ENCODE measurements at places on chromosomes 2 and 18.

GRCh38 chr2:183859129-183859528 lies 734.9 kb downstream of the NUP35 start:
- no peak for DNase-seq

DNA sequence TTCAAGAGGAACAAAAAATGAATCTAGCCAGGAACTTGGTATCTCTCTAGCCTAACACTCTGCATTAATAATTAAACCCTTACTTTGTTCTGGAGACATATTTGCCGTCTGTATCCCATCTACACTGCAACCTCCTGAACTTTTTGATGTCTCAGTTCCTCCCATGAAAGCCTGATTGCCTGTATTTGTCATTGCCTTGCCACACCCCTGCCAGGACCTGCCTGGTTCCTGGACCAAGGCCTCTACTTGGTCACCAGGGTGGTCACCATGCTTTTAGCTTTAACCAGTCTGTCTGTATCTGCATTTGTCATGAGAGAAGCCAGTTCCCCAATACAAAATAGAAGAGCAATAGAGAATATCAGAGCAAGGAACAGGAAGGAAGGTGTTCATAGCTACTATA lies 58.8 kb upstream of the NOL4 start:
- no peak for DNase-seq

GRCh38 chr2:145044491-145044890 lies 524.6 kb upstream of the ZEB2 start:
- DNase-seq, result no peak

- DNase-seq, result no peak
These were observed 305.2 kb downstream of the ARHGAP15 start for GRCh38 chr2:143434445-143434844.

DNA sequence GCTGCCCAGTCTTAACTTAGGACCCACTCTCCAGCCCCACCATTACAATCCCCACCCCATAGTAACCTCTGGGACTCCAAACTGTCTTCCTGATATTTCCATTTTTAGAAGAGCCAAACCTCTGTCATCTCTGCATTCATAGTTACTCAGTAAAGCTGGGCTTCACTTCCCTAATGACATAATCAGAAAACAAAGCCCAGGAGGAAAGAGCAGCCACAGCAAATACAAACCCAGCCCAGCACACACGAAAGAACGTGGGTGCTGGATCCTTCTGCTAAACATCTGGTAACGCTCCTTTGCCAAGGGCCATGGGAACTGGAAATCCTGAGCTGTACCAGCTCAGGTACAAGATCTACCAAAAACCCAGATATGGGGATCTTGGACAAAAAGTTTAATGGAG lies 36.8 kb upstream of the RIOK3 start:
- DNase-seq, result no peak

DNA sequence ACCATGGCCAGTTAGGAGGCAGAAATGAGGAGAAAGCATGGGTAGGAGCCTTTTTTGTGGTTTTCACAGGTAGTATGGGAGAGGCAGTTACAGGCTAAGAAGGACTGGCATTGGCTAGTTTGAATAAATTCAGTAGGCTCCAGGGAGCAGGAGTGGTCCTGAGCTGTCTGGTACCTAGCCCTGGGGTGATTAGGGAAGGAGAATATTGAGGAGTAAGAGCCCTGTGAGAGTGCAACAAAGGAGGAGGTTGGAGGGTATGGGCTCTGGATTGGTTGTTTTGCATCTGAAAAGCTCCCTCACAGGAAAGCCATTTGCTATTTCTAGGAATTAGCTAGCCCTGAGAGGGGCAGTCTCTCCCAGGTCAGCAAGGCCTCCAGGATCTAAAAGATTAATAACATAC lies 13.3 kb upstream of the TCF7L1 start:
- DNase-seq, result no peak

DNA sequence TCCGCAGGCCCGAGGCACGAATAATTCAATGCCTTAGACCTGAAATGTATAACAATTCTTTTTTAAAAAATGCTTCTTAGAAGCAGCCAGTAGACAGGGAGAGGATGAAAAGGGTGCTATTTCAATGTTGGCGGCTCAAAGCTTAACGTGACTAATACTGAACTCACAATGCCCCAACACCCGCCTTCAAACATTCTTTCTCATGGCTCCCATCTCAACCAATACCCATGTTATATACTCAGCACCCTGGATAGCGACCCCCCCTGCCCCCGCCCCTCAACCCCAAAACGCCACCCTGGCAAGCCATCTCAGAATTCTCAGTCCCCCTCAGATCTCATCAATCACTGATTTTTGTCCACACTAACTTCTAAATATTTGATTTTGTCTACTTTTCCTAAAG lies 4.4 kb downstream of the FBXO41 start:
- no peak for DNase-seq

- DNase-seq, result no peak
These were observed 134.1 kb downstream of the KCNH7 start for GRCh38 chr2:162704496-162704895.

DNA sequence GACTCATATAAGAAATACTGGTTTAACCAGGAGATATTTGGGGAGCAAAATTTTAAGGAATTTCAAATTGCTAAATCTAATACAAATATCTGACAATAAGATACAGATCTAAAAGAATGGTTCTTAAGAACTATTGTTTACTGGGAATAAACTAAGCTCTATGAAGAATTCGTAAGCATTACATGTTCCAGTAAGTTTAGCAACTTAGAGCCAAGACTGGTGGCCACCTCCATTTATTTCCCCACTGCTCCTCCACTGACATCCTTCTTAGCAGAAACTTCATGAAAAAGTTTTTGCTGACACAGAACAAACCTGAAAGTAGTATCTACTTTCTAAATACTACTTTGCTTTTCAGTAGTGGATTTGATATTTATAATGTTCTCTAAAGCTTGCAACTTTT lies 83.0 kb downstream of the ACSL3 start:
- DNase-seq, result no peak

DNA sequence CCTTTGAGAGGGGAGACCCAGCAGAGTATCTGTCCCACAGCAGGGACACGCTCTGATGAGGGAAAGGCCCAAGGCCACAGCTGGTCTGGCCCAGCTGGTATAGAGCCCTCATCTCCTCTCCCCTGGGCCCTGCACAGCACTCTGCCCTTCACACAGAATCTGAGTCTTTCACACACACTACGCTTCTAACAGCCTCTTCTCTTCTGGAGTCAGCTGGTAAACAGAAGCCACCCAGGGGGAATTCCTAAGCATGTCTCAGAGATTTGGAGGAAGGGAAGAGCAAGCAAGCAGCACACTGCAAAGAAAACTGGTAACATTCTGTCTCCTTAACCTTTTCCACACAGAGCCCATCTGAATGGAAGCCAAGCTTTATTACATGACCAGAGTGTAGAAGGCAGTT lies 121.1 kb upstream of the ACAA2 start:
- no peak for DNase-seq

GRCh38 chr2:100986157-100986556 lies 15.9 kb upstream of the RPL31 start:
- DNase-seq, result no peak

DNA sequence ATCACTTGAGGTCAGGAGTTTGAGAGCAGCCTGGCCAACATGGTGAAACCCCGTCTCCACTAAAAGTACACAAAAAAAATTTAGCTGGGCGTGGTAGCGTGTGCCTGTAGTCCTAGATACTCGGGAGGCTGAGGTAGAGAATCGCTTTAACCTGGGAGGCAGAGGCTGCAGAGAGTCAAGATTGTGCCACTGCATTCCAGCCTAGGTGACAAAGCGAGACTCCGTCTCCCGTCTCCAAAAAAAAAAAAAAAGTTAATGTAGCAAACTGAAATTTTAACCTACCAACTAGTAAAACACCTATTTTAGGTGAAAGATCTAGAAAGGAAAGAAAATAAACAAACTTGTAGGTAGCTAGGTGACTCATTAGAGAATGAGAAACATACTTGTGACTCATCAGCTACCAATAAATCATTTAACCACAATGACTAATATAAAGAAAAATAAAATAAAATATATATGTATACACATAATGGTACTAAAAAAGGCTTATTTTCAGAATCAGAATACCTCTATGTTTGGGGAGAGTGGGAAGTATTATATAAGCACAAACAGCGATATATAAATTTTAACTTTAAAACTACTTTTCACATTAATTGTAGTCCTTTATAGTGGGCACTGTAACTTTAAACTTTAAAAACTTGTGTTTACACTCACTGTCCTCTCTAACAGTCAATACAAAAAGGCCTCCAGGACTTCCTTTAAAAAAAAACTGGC lies 36.6 kb downstream of the DARS1 start:
- DNase-seq, result no peak

All from NCI-H1436 (cell line).